DMS53 (cell line): ENCODE measurements at places on chromosomes 2 and 18.
A peak's percentile ranks its signal among the peaks of the same experiment; 100 is the strongest.

DNA sequence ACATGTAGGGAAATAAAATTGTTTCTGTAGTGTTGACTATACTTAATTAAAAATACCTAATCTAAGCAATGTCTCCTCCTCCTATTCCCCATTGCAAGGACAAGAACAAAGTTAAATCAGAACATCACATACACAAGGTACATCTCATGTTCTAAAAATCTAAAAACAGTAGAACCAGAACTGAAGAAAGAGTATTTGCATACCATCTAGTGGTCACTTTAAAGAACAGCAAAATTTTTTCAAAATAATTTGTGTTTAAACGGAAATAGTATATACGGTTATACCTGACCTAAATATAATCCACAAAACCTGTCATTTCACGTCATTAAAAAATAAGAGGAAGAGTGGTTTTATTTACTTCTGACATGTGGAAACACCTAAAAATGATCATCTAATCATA is 294.3 kb upstream of the KCNH7 start:
- peak; percentile 75 for DNase-seq

- no peak for DNase-seq
Measured at GRCh38 chr2:158810731-158811460, 15.8 kb downstream of the DAPL1 start.

GRCh38 chr2:77387324-77387723 is 134.9 kb downstream of the LRRTM4 start:
- DNase-seq, result no peak

DNA sequence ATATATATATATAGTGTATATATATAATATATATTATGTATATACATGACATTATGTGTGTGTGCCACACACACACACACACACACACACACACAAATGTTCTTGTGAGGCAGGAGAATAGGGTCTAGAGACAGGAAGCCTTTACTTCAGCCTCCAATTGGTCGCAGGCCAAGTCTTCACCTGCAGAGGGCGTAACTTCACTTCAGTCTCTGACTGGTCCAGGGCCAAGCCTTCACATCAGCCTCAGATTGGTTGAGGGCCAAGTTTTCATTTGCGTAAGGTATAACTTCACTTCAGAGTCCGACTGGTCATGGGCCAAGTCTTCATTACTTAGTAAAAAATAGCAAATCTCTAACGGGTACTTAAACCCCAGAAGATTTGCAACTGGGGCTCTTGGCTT is 13.2 kb upstream of the SS18 start:
- DNase-seq, result peak; percentile 38

GRCh38 chr2:173079973-173080860 is 4.6 kb downstream of the MAP3K20 start:
- DNase-seq, result peak; percentile 22

DNA sequence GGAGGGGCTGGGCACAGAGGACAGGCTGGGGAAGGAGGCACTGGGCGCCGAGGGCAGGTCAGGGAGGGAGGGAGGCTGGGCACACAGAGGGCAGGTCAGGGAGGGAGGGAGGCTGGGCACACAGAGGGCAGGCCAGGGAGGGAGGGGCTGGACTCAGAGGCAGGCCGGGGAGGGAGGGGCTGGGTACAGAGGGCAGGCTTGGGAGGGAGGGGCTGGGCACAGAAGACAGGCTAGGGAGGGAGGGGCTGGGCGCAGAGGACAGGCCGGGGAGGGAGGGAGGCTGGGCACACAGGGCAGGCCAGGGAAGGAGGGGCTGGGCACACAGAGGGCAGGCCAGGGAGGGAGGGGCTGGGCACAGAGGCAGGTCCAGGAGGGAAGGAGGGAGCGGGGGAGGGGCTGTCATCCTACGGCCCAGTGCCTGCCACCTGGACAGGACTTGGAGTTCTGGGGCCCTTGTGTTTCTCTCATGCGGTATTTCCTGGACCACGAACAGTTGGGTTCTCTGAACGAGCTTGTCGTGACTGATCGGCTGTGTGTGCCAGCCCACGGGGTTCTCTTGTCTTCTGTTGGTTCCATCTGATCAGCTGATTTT is 46.7 kb upstream of the KCNG2 start:
- peak; percentile 33 for DNase-seq

GRCh38 chr2:216733046-216733445 is 37.7 kb upstream of the IGFBP5 start:
- DNase-seq, result no peak

DNA sequence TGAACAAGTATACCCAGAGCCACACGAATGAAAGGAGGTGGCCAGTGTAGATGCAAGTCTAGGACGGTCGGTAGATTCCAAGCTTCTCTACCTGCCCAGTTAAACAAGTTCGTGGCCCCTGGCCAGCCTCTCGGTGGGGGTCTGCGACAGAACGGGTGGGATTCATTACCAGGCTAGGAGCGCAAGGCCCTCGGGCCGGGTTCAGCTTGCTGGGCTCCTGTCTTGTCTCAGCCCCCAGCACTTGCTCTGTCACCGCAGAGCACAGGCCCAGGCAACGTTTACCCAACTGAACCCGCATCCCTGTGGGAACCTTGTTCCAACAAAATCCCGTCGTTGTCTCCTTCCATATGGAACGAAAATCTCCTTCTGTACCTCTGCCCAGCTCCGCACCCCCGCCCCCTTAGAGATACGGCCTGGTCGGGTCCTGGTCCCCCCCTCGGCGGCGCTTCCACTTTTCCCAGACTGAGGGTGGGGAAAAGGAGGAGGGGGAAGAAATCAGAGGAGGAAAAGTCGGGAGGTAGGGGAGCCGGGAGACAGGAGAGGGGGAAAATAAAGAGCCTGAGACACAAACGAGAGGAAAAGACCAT is 1.9 kb upstream of the EMX1 start:
- peak; percentile 47 for DNase-seq

DNA sequence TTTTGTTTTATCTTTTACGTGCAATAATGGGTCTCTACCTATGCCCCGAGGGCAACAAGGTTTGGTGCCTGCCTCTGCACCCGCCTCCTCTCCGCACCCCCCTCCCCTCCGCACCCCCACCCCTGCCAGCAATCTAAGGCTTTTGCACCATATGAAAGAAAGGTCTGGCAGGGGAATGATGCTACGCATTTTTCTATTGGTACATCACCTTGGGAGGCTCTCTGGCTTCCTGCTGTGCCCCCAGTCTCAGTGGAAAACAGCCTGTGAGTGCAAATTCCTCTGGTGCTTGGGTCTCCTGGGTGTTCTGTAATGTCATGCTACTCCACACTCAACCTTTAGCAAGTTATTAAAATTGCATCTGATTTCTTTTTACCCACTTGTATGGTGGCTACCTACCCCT is 161.3 kb upstream of the SMAD7 start:
- DNase-seq, result no peak
